ENCODE measurements at places on chromosomes 11 and 22.

- no peak for DNase-seq
Measured at GRCh38 chr11:61918938-61919704, 1.8 kb upstream of the RAB3IL1 start.

- DNase-seq, result no peak
Measured at GRCh38 chr11:131095511-131096185, 179.4 kb upstream of the SNX19 start.

- no peak for DNase-seq
Measured at GRCh38 chr22:25054943-25055511, 102.5 kb downstream of the KIAA1671 start.

- DNase-seq, result no peak
Measured at GRCh38 chr11:102234779-102235439, 82.4 kb upstream of the BIRC3 start.

DNA sequence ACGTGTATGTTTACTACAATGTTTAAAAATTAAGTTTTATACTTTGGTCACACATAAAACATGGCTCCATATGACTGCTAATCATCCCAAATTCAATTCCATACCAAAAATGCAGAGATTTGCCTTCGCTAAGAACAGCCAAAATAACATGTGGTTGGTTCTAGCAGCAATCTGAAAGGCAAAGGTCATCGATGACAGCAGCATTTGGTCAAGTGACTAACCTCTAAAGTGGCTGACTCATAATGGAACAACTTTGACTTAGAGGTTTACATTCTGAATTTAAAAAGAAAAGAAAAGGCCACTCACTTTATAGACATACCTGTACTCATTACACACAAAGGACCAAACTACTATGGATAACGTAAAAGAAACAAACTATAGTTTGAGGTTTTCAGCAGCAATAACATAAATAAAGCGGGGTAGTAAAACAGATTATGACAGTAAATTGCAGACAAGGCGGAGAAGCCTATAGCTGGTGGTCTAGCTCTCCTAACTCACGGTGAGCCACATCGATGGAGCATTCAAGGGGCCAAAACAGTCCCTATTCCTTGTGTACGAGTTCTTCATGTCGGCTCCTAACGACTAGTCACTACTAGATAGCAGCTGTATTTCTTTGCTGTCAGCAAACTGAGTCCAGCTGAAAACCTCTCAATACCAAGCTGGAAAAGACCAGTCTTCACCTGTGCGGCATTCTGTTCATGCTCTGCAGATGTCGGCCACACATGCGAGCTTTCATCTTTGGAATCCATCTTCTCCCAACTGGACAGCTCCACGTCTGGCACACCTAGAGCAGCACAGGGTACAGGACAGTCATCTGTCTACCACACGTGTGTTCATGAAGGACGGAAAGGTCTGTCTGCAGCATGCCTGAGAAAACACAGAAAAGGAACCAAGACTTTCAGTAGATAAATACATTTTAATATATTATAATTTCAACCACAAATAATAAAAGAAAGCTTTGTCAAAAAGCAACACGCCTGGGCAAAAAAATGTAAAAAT, 42.1 kb downstream of the PRDM10 start:
- DNase-seq, result peak; percentile 22

- DNase-seq, result no peak
Measured at GRCh38 chr22:29693671-29694070, 26.1 kb upstream of the CABP7 start.
